Activated naive CD8-positive, alpha-beta T cell treated with anti-CD3 and anti-CD28 coated beads, Interleukin-2, amount 50 U/mL, for 16 hours (primary cell): ENCODE measurements at places on chromosomes 7 and 10.

DNA sequence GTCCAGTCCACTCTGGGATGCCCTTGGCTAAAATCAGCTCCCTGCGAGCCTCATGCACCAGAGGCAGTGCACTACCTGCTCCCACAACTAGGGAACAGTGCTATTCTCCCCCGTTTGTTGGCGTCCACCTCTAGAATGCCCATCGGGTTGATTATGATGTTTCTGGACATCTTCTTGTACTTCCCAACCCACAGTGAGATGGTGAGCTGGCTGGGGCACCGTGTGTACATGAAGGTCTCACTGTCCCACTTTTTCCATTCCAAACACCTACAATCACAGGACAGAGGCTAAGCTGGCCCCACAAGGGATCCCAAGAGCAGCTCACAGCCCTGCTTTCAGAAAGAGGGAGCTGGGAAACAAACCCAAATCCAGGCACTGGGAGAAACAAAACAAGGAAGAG is 126.2 kb upstream of the ZNF92 start:
- no peak for DNase-seq

GRCh38 chr10:10961072-10961471 is 56.6 kb upstream of the CELF2 start:
- no peak for DNase-seq

GRCh38 chr10:31630861-31631567 is 297.6 kb downstream of the ARHGAP12 start:
- DNase-seq: no peak

GRCh38 chr7:25952261-25953057 is 199.5 kb upstream of the NFE2L3 start:
- no peak for DNase-seq

DNA sequence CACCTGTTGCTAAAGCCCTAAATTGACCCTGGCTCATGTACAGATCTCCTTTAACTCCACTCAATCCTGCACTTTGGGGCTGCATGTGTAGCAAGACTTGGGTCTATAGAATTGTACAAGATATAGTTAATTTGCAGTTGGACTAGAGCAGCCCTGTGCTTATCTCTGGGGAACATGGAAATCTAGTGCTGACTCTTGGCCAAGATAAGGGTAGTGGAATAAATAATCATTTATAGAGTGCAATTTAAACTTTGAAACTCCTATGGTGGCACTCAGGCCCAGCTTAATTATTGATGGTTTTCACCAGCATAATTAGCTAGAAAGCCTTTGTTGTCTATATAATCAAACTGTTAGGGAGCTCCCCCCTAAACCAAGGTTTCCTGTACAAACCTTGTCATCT is 39.2 kb upstream of the MBL2 start:
- DNase-seq: no peak

DNA sequence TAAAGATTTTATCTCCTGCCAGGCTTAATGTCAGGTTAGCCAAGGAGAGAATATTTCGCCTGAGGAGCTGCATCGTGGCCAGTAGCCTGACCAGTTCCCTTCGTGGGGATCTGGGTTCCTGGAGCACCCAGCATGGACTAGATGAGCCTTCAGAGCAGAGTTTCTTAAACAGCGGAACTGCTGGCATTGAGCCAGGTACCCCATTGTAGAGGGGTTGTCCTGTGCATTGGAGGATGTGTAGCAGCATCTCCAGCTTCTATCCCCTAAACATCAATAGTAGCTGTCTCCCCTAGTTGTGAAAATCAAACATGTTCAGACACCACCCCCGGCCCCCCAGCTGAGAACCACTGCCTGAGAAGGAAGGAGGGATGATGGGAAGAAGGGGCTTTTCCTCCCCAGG is 36.2 kb downstream of the CDHR3 start:
- no peak for DNase-seq

- no peak for DNase-seq
Observed at GRCh38 chr10:22344781-22345300, 455 bp upstream of the SPAG6 start.

- DNase-seq: no peak
Observed at GRCh38 chr7:129617178-129617577, 5.7 kb downstream of the NRF1 start.

DNA sequence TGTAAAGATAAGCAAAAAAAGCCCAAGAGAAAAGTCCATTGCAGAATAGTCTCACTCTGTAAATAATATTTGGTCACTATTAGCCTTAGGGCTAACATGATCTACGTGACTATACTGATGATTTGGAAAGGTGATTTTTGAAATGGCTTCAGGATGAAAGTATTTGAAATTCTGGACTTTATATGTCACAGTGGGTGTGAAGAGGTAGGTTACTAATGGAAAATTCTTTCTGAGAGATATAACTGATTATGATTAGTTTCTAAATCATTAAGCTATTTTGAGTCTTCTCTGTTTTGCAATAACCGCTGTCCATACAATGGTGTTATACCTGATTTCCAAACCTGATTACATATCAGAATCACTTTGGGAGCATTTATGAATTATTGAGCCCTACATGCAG is 20.1 kb upstream of the HBP1 start:
- DNase-seq: no peak

DNA sequence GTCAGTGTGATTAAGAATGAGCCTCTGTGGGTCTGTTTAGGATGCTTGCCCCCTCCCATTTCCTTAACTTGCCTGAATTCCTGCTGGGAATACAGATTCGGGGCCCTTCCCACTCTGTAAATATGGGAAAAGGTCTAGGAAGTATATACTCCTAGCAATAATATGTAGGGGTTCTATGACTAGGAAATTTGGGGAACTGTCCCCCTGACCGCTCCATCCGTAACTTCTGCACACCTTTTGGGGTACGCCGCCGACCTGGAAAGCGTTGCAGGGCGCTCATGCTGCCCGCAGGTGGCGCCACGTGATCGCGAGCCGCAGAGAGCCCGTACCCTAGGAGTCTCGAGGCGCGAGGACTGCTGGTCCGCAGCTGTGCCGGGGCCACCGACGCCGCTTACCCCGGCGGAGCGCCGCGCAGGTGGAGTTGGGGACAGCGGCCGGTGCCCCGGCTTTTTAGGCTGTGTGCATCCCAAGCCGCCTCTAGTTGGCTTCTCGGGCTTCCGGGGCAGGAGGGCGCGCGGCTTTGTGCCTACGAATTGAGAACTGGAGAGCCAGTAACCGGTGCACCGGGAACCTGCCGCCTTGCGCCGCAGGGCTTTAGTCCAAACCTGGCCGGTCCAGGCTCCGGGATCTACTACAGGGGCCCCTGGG is 656 bp upstream of the CNNM2 start:
- DNase-seq: peak; percentile 61

DNA sequence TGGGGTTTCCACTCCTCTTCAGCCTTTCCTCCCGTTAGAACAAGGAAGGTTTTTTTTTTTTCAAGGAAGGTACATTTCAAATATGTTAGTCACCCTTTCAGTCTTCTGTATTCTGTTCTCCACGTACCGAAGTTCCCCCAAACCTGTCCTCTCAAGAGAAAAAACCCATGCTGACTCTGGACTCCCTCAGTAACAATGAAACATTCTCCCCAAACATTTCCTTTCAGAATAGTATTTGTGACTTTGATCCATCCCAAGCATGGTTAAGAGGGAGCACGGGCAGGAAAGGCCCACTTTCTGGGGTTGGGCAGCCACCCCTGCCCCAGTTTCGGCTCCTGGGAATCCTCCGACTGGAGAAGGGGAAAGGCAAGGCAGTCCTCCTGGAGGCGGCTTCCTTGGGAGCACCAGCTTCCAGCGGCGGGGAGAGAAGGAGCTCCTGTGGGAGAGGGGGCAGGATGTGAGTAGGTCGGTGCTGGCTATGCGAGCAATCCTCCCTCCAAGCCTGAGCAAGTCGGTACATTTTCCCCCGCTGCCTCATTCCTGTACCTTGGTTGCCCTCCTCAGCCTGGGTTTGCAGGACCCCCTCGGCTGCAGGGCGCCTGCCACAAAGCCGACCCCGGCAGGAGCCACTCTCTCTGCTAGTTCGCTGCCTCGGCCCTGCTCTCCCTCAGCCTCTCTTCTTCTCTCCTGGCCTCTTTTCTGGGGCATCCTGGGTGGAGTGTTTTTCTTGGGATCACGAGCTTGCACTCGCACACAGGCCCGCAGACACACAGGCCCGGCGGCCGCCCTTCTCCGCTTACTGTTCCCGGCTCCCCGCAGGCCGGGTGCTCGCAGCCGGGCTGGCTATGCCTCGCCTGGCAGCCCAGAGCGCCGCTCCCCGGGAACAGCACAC is 2.1 kb upstream of the HOXA1 start:
- no peak for DNase-seq

GRCh38 chr10:129564923-129565322 is 97.9 kb downstream of the MGMT start:
- no peak for DNase-seq

DNA sequence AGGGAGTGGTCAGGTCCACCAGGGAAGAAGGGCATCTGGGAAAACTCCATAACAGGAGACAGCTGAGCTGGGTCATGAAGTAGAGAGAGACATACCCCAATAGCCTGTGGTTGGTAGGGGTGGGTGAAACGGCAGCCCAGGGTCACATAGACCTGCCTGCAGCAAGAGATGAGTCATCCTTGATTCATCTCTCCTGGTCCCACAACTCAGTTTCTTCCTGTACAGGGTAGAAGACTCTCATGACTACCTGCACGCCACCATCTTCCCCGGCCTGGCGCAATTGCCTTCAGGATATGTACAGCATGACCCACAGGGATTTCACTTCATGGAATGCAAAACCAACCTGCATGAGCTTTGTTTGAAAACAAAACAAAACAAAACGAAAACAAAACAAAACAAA is 45.1 kb upstream of the ADAM12 start:
- DNase-seq: no peak

DNA sequence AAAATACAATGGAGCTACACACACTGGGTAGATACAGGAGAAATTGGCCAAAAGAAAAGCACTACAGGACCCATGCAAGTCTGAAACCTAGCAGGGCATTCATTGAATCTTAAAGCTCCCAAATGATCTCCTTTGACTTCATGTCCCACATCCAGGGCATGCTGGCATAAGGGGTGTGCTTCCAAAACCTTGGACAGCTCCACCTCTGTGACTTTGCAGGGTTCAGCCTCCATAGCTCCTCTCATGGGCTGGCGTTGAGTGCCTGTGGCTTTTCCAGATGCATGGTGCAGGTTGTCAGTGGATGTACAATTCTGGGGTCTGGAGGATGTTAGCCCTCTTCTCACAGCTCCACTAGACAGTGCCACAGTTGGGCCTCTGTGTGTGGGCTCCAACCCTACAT is 626.3 kb upstream of the POT1 start:
- no peak for DNase-seq

- peak; percentile 54 for DNase-seq
Observed at GRCh38 chr10:33134011-33134751, 176.2 kb upstream of the ITGB1 start.

- DNase-seq: no peak
Observed at GRCh38 chr10:104881740-104882139, 240.7 kb downstream of the SORCS3 start.

GRCh38 chr7:94080551-94080950 is 76.4 kb upstream of the BET1 start:
- no peak for DNase-seq

GRCh38 chr10:93746844-93747284 is 10.9 kb upstream of the LGI1 start:
- DNase-seq: no peak

DNA sequence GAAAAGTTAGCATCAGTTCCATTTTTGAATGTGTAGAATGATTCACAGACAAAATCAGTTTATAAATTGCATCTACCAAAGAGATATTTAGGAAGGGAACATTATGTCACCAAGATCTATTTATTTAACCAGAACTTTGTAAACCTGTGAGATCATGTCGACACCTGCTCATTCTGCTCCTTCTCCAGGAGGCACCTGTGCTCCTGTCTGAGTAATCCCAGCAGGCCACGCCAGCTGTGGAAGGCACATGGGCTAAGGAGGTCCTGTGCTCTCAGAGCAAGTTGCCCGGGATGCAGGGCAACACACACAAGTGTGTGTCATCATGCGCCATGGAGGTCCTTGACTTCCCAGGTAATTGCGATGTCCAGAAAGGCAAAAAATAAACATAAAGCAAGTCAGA is 45.5 kb upstream of the ADARB2 start:
- DNase-seq: no peak

DNA sequence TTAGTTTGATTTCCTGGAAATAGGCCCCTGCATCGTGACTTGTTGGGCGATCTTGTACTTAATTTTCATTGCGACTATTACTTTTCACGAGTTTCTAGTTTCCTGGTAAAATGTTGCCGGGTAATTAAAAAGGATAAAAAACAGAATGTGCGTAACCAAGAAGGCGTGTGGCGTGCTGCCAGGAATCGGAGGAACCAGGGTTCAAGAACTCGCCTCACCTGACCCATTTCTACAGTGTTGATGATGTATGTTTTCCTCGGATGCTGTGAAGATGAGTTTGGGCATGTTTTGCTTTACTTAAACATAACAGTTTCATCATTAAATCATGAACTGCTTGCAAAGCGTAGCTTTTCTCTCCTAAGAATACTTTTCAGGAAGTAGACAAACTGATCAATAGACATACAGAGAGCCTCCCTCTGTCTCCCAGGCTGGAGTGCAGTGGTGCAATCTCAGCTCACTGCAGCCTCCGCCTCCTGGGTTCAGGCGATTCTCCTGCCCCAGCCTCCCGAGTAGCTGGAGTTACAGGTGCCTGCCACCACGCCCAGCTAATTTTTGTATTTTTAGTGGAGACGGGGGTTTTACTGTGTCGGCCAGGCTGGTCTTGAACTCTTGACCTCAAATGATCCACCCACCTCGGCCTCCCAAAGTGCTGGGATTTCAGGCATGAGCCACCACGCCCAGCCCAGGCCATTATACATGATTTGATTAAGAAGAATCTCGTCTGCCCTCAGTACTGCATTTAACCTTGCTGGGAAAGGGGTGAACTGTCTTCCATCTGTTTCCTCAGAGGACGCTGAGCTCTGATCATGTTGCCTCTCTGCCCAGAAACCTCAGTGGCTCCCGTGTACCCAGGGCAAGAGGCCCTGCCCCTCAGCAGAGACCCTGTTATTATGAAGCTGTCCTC is 9.1 kb downstream of the FOXK1 start:
- no peak for DNase-seq

DNA sequence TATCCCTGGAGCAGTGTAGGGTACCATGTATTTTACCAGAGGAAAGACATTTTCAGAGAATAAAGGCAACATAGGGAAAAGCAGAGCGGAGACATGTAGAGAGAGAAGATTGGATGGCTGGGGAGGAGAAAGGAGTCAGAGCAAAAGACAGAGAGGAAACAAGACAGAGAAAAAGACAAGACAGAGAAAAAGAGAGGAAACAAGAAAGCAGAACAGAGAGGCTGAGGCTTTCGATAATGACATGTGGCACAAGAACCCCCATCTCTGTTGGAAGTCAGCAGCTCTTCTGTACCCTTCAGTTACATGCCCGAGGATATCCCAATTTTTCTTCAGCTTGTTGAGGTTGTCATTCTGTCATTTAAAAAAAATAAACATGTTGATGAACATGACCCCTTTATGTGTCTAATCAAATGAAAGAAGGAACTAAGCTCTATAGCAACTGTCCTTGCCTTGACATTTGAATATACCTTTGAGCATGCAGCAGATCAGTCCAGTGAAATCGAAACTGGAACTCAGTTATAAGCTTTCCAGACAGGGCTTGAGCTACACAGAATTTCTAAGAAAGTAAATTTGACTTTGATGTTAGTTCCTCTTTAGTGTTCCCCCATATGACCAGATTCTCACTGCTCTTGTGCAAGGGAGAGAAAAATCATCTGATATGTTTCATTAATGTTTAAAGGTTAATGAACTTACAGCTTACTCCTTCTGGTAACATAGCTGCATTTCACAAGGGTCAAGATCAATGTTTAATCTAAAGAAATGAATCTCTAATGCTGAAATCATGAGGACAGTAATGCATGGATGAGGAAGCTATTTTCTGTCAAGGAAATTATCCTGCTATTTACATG is 75.1 kb upstream of the SP4 start:
- DNase-seq: no peak
